ENCODE measurements at places on chromosomes 3 and 15.

- DNase-seq, result no peak
Observed at GRCh38 chr3:194168994-194169393, 33.0 kb downstream of the HES1 start.

DNA sequence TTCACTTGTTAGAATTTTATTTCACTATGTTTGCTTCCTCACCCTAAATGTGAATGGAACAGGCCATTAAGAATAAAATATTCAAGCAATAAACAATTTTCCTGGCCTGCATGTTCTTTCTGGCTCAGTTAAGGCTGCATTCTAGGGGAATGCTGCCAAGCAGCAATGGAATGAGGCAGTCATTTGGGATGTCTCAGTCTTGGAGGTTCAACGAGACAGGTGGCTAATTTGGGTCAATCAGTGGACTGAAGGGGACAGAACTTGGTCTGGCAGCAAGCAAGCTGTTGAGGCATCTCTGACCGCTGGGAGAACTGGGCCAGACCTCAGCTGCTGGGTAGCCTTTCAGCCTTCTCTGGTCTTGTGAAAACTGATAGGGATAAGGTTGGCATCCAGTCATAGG is 241.6 kb downstream of the NLGN1 start:
- DNase-seq, result no peak

DNA sequence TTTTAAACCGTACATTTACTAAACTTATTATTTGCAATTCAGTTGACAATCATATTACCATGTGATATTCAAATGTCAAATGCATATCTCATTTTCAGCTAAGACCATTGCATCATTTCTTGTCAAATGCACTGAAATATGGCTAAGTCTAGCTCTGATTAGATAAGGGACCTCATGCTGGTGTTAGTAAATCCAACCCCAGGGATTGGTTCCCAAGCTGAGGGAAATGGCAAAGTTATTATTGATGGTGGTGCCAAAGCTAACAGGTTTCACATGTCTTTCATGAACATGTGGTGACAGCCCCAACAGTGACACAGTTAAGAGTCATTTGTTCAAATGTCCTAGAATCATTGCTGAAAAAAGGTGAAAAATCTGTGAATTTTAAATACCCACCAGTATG is 641.1 kb downstream of the MECOM start:
- no peak for DNase-seq

GRCh38 chr3:192706272-192706671 is 21.1 kb downstream of the FGF12 start:
- DNase-seq, result no peak

DNA sequence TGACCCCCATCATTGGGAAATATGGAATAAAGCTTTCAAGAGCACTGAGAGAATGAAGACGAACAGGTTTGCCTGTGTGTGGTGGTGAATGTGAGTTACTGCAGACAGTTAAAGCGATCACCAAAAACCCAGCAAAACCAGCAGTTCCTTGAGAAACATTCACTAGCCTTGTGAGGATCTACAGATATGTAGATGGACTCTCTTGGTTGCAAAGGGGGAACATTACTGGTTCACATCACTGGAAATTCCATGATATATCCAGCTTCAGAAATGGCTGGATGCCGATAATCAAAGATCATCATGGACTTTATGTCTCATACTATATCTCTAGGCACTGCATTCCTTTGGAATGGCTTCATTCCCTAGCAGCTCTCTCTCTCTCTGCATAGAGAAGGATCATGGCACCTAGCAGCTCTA is 10.2 kb upstream of the HERC1 start:
- DNase-seq, result no peak

GRCh38 chr15:29838352-29839010 is 16.2 kb upstream of the TJP1 start:
- DNase-seq, result no peak

GRCh38 chr3:45631486-45631885 is 36.9 kb downstream of the LIMD1 start:
- DNase-seq, result no peak

GRCh38 chr3:156760333-156760732 is 65.8 kb upstream of the LEKR1 start:
- DNase-seq, result no peak

DNA sequence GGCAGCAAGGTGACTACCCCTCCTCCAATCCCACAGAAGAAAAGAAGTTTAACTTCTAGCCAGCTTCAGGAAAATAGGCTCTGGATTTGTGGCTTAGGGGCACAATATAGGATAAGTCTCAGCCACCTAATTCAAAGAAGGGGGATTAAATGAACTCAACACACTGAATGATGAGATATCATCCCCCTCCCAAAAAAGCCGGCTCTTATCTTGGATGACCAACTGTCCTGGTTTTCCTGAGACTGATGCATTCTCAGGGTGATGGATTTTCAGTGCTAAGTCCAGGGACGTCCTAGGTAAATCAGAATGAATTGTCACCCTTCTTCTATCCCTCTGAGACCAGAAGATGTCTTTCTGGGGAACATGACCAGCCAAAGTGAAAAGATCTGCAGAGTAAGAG is 487.0 kb upstream of the PROK2 start:
- DNase-seq, result no peak

Measured in cortex of kidney (tissue), 1 donor.